ENCODE measurements at places on chromosomes 2 and 18.

- no peak for DNase-seq
Observed at GRCh38 chr18:28003451-28003850, 173.5 kb downstream of the CDH2 start.

DNA sequence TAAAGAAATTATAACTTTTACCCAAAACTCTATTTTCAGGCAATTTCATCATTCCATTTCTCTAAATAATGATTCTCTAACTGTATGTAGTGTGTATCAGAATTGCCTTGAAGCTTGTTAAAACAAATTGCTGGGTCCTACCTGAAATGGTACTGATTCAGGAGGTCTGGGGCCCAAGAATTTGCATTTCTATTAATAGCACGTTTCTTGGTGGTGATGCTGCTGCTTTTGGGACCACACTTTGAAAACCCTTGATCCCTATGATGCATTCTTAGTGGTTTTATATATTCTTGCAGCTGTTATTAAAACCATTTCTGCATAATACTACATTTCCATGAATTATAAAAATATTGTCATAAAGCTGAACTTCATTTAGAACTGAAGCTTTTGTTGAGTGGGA is 140.7 kb downstream of the NCK2 start:
- no peak for DNase-seq

DNA sequence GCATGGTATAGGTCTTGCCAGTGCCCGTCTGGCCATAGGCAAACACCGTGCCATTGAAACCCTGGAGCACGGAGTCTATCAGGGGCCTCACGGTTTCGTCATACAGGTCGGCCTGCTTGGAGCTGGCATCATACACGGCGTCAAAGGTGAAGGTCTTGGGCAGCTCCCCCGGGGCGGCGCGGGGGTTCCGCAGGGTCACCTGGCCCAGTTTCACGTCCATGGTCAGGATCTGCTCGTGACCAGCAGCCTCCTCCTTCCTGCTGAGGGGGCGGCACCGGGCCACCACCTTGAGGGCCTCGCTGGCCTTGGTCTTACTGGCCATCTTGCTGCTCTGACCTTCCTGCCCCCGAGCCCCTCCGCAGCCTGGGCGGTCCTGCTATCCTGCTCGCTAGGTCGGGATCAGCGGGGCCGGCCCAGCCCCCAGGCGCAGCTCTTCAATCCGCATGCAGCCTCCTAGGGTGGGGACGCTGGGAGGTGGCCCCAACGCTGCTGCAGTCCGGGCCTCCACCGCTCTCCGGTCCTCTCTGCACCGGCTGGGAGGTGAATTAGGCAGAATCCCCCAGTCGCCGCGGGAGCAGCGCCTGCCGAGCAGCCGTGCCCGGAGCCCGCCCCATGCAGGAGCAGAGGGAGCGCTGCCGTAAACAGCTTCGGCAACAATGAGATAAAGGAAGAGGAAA is 563 bp downstream of the KIF3C start:
- no peak for DNase-seq

- no peak for DNase-seq
Observed at GRCh38 chr2:222582928-222583327, 73.0 kb downstream of the FARSB start.

DNA sequence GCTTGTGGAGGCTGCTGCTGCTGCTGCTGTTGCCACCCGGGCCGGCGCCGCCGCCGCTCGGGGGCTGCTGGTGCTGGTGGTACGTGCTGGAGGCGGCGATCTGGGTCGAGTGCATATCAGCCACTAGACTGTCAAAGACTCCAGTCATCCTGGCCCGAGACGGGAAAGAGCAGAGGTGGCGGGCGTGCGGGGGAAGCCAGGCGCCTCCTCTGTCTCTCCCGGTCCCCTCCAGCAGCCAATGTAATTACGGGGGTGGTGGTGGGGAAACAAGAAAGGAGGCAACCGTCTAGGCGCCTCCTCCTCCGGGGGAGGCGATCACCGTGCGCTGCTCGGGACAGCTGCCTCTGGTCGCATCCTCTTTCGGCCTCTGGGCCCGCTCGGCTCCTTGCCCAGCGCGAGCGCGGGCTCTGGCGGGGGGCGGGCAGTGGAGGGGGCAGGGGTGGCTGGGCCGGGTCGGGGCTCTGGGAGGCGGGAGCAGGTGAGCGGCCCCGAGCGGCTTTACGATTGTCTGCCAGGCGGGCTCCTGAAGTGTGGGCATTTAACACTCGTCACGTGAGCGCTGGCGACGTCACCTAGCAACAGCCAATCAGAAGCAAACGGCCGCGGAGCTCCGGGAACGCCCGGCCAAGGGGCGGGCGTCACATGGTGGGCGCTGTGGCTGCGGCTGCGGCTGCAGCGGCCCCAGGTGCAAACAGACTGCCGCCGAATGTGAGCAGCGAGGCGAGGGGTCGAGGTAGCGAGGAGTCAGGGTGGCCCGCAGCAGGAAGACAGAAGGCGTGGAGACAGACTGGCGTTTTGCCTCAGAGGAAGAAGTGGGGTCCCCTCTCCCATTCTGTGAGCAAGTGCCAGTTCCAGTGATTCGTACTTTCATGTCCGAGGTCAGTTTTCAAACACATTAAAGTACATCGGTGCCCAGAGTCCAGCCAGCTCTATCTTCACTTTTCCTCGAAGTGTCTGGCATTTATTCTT is at the start of gene DLX2:
TSS of gene DLX2 (minus strand) at position 510 of the 969 bp plus-strand sequence. CDS start at position 148, 362 bp downstream.
- peak; percentile 54 for DNase-seq

GRCh38 chr2:109447776-109448175 is 166.0 kb downstream of the SEPTIN10 start:
- DNase-seq: no peak

GRCh38 chr2:239908744-239909143 is 116.4 kb downstream of the NDUFA10 start:
- no peak for DNase-seq

- no peak for DNase-seq
Observed at GRCh38 chr2:164009756-164010337, 274.0 kb upstream of the FIGN start.

GRCh38 chr2:647003-647560 is 30.1 kb downstream of the TMEM18 start:
- DNase-seq: no peak

- no peak for DNase-seq
Observed at GRCh38 chr2:40666398-40666797, 214.5 kb upstream of the SLC8A1 start.

- no peak for DNase-seq
Observed at GRCh38 chr18:10401521-10401920, 52.9 kb upstream of the APCDD1 start.

DNA sequence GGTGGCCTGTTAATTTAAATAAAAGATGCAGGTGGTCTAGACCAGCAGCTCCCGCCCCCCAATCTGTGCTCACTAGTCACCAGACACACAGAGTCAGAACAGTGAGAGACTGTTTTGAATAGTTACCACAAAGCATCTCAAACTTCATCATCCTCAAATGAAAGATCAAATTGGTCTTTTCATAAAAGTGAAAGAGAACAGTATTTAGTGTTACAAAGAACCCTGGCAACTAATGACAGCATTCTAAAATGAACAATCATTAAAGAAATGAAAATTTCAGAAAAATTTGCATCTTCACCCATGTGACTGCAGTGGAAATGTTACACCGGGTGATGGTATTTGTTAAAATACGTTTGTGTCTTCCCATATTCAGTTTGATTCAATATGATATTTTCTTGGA is 65.5 kb upstream of the PMAIP1 start:
- no peak for DNase-seq

- DNase-seq: no peak
Observed at GRCh38 chr2:47558116-47558767, 155.3 kb downstream of the MSH2 start.

DNA sequence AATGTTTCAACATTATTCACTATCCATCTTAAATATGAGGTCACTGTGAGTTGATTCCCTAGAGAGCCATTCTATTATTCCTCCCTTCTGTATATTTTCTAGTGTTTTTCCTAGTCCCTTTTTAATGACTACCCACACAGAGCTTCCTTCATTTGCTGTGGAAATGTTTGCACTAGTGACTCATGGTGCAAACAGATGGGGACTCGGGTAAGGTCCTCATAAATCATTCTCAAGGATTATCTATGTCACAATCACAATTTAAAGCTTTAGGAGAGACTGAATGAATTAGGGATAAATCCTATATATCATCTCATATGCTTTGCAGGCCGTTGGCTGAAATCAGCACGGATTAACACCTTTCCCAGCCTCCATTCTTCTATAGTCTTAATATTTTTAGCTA is 159.6 kb downstream of the DCC start:
- no peak for DNase-seq

All from T-helper 1 cell (primary cell).